Activated naive CD4-positive, alpha-beta T cell (primary cell): ENCODE measurements at places on chromosomes 1 and 21.

DNA sequence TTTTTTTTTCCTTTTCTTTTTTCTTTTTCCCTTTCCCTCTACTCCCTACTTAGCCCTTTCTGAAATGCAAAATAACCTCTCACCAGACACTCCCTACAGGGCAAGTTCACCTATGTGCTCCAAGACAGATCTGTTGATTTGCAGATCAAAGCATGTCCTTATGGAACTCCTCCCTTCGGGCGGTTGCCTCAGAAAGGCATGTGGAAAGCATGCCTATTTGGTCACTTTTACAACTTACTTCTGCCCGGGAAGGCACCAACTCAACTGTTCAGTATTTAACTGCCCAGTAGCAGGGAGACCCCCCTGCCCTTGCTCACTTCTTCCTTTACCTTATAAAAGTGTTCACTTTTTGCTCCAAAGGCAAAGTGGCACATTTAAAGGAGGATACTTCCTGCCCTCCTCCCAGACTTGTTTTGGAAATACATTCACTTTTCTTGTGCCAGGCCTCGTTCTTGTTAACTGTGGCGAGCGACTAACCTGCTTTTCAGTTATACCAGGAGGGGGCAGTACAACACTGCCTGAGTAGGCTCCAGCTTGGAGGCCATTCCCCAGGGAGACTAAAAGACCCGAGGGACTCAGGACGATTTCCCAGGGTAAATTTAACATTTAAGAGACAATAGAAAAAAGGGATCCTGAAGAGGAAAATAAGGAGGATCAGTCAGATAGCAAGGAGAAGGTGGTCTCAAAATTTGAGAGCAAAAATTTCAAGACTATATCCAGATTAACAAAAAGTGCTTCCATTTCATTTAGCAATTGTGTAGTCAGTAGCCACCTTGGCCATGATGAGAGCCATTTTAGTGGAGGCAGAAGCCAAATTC, 12.3 kb upstream of the SLAMF7 start:
- peak; percentile 28 for DNase-seq

GRCh38 chr1:54153535-54154439, 987 bp upstream of the CDCP2 start:
- no peak for DNase-seq

DNA sequence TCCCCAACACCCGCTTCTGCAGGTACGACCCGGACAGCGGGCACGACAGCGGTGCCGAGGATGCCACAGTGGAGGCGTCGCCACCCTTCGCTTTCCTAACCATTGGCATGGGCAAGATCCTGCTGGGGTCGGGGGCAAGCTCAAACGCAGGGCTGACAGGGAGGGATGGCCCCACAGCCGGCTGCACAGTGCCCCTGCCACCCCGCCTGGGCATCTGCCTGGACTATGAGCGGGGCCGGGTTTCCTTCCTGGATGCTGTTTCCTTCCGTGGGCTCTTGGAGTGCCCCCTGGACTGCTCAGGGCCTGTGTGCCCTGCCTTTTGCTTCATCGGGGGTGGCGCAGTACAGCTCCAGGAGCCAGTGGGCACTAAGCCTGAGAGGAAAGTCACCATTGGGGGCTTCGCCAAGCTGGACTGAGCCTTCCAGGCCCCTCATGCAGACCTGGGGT, 10.1 kb downstream of the TRIM46 start:
- DNase-seq: no peak

DNA sequence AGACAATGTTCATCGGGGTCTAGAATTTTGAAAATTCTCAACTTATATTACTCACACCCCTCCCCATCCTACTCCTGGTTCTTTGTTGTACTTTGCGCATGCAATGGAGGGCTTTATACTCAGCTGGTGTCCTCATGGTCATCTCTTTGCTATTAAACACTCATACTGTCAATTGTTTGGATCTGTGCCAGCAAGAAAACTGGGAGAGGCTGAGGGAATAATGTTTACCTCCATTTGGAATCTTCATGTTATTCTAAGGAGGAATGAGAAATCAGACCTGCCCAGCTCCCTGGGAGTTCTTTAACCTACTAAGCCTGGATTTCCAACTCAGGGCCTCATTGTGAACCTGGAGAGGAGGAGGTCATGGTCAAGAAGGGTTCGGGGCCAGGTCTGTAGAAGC, 143.9 kb upstream of the DNAH14 start:
- DNase-seq: no peak

- no peak for DNase-seq
Observed at GRCh38 chr1:199279067-199279466, 640.2 kb downstream of the PTPRC start.

GRCh38 chr1:41391834-41392527, 30.7 kb downstream of the FOXO6 start:
- no peak for DNase-seq

DNA sequence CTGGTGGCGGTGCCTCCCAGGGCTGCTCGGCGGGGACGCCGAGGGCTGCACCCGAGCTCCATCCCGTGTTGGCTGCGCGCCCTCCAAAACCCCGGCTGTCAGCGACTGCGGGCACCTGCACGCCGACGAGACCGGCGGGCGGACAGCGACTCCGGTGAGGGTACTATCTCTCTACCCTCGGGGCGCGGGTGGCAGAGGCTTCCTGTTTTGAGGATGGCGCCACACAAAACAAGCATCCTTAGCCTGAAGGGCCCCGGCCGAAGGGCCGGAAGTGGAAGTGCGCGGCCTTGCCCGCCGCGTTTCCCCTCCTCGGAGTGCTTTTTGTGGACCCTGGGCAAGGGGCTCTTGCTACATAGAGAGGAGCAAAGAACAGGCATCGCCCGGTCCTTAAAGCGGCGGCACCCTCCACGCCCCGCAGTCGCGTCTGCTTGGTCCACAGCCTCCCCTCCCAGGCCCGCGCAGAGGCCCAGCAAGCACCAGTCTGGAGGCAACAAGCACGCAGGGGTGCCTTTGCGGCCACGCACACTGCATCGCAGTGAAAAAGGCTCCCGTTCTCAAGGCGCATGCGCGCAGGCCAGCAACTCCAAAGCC, 561 bp upstream of the COQ8A start:
- DNase-seq: peak; percentile 76

GRCh38 chr1:91809317-91809716, 76.6 kb downstream of the TGFBR3 start:
- no peak for DNase-seq

GRCh38 chr1:51697166-51697565, 80.3 kb downstream of the OSBPL9 start:
- DNase-seq: no peak

DNA sequence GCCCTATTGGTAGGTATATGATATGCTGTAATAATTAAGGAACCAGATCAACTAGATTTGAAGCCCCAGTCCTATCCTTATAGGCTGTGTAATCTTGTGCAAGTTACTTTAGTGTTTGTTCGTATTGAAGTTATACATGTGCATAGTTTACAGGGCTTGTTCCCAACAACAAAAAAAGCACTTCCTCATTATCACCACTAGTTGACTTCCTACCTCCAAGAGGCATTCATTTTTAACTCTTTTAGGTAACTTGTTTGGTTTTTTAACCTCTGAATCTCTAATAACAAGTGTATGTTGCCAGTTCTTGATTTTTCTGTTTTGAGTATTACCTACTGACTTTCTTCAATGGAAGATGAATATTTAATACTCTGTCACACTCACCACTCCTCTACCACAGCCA, 71.9 kb downstream of the ST3GAL3 start:
- no peak for DNase-seq

DNA sequence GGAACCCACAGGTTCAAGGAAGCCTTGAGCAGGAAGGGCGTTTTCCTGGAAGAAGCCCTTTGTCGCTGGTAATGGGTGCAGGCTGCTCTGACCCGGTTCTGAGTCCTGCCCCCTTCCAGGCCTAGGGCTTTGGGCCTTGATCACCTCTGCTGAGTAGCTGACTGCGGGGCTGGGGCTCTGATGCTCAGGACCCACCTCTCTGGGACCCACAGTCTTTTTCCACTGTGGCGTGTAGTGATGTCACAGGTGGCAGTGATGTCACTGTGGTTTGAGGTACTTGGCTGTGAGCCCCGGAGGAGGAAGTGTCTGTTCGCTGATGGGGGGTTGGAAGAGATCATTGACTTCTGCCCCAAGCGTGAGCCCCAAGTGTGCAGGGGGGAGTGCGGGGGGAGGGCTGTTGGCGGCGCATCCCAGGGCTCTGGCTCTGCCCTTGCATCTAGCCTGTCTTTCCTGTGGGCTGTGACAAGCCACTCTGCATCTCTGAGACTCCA, 6.9 kb downstream of the TNFRSF1B start:
- peak; percentile 27 for DNase-seq

DNA sequence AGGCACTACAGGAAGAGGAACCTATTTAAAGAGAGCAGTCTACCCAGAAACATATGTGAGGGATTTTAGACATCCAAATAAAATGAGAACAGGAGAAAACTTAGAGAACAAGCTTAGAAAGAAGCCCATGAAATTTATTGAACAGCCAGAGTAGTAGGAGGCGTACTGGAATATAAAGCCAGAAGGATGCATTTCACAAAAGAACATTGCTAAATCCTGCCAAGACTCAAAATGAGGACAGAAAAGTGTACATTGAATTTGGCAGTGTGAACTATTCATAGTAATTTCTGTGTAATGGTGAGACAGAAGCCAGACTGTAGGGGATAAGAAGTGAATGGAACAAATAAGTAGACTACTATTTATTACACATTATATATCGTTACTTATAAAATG, 22.5 kb downstream of the CEPT1 start:
- no peak for DNase-seq

DNA sequence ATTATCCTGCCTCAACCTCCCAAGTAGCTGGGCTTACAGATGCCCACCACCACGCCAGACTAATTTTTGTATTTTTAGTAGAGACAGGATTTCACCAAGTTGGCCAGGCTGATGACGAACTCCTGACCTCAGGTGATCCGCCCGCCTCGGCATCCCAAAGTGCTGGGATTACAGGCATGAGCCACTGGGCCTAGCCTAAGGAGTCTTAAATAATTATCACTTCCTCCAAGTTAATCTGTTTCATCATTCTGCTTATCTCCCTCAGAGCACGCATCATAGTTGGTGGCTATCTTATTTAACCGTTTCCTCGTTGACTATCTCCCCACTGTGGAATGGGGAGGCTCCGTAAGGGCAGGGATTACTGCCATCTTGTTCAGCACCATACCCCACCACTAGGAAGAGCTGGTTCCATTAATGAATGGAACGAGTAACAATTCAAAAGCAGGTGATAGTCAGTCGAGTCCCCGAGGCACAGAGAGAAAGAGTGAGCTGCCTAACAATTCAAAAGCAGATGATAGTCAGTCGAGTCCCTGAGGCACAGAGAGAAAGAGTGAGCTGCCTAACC, 52.7 kb downstream of the GLUL start:
- DNase-seq: no peak

DNA sequence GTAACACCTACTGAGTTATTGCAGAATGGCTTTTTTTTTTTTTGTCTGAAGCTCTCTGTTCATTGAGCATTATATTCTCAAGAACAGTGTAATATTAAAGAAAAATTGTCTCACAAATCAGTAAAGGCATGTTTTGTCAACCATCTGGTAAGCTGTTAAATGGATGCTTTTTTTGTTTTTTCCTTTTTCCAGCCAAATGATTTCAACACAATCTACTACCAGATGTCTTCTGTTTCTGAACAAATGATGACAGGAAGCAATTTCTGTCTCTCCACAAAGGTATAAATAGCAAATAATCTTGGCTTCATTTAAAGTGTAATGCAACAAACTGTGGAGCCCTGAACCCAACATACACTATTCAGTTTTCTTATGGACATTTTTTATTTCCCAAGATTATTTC, 78.6 kb upstream of the RGS2 start:
- DNase-seq: no peak

- DNase-seq: no peak
Observed at GRCh38 chr1:154492115-154492514, 9.9 kb upstream of the TDRD10 start.

GRCh38 chr1:27018316-27018715, 5.7 kb upstream of the TENT5B start:
- DNase-seq: no peak

DNA sequence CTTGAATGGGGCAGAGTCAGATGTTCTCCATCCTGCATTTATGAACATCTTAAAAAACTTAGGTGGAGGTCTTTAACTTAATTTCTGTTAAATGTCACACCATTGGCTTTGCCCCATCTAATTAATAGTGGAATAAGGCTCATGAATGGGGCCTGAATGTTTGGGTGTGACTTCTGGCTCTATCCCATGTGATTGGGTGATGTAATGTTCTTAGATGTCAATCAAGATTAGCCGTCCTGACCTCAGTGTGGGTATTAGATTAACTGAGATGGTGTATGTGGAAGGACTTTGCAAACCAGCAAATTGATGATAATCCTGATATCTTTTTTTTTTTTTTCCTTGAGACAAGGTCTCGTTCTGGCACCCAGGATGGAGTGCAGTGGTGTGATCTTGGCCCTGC, 38.1 kb downstream of the C1orf21 start:
- DNase-seq: no peak

GRCh38 chr1:183450093-183450492, 22.2 kb upstream of the SMG7 start:
- no peak for DNase-seq

DNA sequence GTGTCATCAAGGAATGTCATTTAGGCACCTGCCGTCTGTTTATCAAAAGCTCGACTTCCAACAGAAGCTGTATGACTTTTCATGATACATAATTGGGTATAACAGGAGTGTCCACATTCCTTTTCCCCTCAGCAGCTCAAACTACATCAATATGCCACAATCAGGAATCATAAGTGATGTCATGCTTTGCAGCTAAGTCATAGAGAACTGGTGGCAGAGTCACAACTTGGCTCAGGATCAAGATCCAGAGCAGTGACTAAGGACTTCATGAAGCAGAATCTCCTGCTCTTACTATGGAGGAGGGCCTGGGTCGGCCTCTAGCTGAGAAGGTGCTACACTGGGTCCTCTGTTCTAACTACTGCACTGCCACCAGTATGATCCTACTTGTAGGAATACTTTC, 36.5 kb upstream of the AGBL4 start:
- DNase-seq: no peak

- DNase-seq: no peak
Observed at GRCh38 chr1:31822766-31823165, 6.9 kb upstream of the SPOCD1 start.

GRCh38 chr1:9957726-9958125, 14.5 kb downstream of the NMNAT1 start:
- DNase-seq: no peak

DNA sequence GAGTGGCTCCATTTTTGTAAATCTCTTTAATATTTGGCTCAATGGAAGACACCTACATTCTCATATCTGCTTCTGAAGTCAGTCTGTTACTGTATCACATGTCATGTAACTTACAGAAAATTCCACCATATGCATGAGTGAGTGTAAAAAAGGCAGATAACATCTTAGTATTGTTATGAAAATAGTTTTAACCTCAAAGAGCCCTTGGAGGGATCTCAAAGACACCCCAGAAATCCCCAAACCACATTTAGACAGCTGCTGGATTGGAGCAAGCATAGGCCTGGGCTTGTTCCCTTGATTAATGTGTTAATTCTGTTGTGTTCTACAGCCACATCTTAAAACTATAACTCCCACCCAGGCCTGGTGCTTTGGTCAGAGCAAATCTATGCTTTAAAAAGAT, 16.9 kb downstream of the MACO1 start:
- no peak for DNase-seq

- no peak for DNase-seq
Observed at GRCh38 chr1:228207851-228208821, at the start of gene OBSCN. OBSCN (plus strand) TSS chr1:228208044; CDS start chr1:228211784, 3,740 bp downstream.

GRCh38 chr1:150798525-150798924, 9.5 kb downstream of the CTSK start:
- no peak for DNase-seq
